ENCODE measurements at places on chromosomes 1 and 21.
A peak's percentile ranks its signal among the peaks of the same experiment; 100 is the strongest.

- peak; percentile 8 for DNase-seq
Observed at GRCh38 chr1:73475316-73475870, 722.6 kb downstream of the LRRIQ3 start.

- DNase-seq, result no peak
Observed at GRCh38 chr1:86773341-86774288, 69.2 kb downstream of the SH3GLB1 start.

DNA sequence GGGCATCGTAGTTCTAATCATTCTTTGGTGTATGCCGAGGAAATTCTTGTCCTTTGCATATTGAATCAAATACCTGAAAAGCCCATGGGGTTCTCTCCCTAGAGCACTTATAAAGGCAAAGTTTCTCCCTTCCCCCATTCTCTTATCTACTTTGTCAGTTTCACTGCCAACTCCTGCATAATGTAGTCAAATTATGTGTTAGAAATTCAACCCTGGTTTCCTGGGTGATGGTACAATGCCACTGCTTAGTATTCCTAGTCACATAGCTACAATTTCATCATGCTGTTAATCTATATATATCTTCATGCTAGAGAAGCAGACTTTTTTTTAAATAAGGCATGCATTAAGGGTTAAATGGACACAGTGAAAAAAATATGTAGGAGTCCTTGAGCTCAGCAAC is 119.0 kb downstream of the PDE4B start:
- DNase-seq, result no peak

- peak; percentile 78 for DNase-seq
Observed at GRCh38 chr1:145960468-145961108, 2.8 kb upstream of the LIX1L start.

DNA sequence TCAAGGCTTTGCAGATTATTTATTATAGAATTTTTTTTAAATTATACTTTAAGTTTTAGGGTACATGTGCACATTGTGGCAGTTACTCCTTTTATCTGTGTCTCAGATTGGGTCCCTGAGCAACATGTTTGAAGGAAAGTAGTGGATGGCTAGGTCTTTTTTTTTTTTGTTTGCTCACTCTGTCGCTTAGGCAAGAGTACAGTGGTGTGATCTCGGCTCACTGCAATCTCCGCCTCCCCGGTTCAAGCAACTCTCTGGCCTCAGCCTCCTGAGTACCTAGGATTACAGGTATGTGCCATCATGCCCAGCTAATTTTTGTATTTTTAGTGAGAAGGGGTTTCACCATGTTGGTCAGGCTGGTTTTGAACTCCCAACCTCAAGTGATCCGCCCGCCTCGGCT is 39.6 kb upstream of the KIF21B start:
- DNase-seq, result no peak

DNA sequence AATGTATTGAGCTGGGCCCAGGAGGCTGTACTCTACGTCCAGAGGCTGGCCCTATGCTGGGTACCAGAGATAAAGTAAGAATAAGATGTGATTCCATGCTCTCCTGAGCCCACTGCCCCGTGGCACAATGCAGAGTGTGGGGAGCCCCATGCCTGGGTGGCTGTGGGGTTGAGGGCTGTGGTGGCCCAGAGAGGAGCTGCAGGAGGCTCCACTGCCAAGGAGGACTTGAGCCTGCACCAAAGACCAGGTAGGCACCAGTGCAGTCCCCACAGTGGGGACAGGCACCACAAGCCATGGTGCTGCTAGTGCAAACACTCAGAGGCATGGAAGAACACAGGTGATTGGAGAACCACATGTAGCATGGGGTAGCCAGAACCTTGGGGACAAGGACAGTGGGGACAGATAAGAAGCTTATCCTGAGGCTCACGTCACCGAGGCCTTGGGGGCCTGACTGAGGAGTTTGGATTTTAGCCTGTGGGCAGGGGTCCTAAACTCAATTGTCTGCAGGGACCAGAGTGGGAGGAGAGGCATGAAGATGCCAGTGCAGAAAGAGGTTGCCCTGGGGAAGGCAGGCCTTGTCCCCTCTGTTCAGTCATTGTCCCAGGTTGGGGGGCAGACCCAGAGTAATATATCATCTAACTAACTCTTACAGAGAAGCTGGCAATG is 21.9 kb upstream of the EPS8L3 start:
- no peak for DNase-seq

DNA sequence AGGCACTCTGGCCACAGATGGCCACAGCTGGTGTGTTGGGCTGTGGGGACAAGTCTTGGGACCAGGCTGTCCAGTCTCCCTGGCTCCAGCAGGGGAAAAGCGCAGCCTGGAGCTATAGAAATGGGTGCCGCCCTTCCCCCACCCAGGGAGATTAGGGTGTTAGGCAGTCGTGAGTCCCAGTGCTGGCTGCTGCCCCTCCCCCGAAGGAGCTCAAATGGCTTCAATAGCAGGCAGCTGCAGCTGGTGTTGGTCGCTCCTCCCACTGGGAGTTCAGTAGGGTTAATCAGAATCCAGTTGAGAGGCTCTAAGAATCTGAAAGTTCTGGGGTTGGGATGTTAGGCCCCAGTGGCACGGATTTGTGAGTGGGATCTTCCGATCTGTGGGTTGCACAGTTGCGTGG is 595.6 kb upstream of the PKN2 start:
- DNase-seq, result no peak

GRCh38 chr1:167695756-167696561 is 25.8 kb upstream of the MPZL1 start:
- DNase-seq, result no peak

- DNase-seq, result no peak
Observed at GRCh38 chr1:170073893-170074249, 624 bp downstream of the KIFAP3 start.

GRCh38 chr1:30489737-30490389 is 233.5 kb downstream of the MATN1 start:
- DNase-seq, result no peak

GRCh38 chr1:54500107-54500431 is 48.0 kb upstream of the ACOT11 start:
- no peak for DNase-seq

- DNase-seq, result no peak
Observed at GRCh38 chr1:147895123-147895522, 7.5 kb upstream of the GJA8 start.

DNA sequence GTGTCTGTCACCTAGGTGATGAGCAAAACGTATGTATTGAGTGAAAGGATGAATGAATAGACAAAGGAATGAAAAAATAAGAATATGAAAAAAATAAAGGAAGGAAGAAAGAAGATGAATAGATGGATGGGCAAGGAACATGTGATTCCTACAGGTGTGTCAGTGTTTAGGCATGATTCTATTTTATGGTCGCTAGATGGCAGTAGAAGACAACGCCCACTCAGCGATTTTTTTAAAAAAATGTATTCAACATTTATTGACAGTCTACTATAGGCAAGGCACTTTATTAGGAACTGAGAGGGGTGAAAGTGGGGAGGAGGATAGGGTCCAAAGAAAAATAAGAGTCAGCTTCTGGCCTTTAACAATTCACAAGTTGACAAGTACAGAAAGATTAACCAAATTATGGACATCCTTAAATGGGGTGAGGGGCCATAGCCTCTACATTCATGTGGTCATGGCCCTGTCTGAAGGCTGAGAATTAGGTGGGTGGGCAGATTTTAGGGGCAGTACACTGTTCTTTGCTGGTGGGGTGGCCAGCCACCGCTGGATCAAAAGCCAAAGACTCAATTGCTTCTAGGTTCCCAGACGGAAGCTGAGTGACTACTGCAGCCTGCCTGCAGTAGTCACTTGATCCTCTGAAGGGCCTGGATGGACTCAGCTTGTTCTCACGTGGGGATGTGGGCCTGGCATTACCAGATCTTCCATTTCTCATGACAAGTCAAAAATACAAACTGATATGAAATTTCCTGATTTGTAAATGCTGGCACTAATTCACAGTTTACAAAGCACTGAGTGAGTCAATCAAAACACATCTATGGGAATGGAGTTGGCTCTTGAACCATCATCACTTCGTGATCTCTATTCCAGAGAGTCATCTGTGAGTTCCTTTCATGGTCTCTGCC is 83.9 kb downstream of the FASLG start:
- no peak for DNase-seq

- DNase-seq, result no peak
Observed at GRCh38 chr21:35470522-35470921, 421.4 kb upstream of the RUNX1 start.

- no peak for DNase-seq
Observed at GRCh38 chr1:23593556-23594148, 34.4 kb upstream of the ID3 start.

DNA sequence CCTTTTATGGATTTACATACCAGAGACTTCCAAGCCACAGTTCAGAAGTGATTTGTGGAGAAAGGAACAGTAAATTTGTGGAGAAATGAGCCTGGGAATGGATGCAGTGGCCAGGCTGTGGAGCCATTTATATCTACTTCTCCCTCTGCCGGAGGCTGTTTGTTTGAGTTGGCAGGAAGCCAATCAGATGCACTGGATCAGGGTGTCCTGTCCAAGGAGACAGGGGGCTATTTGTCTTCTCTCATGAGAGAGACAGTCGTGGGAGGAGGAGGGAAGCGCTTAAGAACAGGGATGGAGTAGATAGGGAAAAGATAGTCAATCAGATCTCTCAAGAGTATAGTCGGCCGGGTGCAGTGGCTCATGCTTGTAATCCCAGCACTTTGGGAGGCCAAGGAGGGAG is 2.8 kb upstream of the HAPLN2 start:
- peak; percentile 85 for DNase-seq

DNA sequence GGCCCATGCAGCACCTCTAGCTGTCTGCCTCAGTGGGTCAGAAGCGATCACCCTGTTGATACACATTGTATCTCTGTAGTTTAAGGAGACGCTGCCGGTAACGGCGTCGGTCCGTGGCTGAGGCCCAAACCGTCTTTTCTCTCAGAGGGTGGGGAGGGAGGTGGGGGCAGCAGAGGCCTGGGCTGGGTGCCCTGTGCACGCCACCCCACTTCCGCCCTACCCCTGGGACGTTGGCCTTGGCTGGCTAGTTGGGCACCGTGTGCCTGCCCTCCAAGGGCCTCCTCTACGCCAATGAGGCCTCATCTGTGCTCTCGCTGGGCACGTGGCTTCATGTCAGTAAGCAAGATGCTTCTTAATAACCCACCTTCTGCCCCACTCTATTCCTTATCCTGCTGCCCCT is 9.4 kb downstream of the ZC3H12A start:
- no peak for DNase-seq

DNA sequence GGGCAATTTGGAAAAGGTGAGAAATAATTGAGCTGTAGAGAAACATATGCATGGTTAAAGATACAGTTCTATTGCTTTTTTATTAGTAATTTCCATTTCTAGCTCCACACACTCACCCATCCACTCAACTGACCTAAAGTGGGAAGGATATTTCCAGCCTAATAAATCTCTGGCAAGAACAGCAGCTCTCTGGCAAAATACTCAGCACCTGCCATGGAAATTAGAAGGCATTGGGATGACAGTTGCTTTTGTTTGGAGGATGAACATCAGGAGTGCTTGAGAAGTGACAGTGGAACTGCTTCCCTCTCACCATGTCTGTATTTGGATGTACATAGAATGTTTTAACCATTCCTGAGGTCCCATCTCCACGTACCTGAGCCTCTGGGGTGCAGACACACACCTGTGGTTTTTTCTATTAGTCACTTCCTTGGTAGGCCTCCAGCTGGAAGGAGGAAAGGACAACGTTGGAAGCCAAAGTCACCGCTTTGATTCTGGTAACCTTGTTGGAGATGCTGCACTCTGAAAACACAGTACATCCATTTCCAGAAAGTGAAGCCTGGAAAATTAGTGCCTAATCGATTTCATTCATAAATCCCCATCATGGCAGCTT is 62.3 kb upstream of the RUNX1 start:
- no peak for DNase-seq

- no peak for DNase-seq
Observed at GRCh38 chr1:209157546-209158249, 425.8 kb upstream of the CAMK1G start.

- no peak for DNase-seq
Observed at GRCh38 chr1:197076585-197076984, 9.5 kb upstream of the F13B start.

DNA sequence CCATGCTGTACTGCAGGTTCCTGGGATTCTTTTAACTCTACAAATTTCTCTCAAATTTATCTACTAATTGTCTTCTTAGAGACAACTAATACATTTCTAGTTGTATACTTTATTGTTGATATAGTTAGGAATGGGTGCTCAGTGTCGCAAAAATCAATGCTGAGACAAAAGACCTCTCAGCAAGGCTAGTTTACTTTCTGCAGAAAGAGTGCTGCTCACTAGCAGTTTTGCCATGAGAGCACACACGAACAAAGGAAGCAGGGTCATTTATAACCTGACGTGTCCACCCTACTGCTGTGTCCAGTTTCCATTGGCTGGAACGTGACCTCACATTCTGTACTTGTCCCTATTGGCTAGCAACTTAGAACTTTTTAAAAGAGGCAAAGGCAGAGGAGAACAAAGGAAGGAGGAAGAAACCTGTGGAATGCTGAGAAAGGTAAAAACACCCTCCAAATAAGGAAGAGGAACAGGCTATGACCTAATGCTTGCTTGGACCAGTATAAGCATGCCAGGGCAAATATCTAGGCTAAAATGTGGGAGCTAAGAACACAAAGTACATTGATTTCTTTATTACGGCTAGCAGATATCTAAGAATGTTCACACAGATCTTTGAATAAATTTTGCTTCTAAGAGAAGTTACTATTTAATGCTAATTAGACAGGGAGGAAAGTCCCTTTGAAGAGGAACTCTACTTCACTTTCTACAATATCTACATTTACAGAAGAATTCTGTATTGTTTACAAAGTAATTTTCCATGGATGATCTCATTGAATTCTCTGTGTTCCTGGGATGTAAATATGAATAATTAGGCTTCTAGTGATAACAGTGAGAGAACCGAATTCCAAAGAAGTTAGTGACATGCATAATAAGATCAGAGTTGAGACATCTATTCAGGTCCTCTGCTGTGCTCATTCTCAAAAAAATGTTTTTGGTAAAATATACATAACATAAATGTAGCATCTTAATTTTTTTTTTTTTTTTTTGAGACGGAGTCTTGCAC is 86.0 kb upstream of the MAP10 start:
- DNase-seq, result no peak

- DNase-seq, result no peak
Observed at GRCh38 chr1:53390261-53390660, 62.4 kb upstream of the LRP8 start.

DNA sequence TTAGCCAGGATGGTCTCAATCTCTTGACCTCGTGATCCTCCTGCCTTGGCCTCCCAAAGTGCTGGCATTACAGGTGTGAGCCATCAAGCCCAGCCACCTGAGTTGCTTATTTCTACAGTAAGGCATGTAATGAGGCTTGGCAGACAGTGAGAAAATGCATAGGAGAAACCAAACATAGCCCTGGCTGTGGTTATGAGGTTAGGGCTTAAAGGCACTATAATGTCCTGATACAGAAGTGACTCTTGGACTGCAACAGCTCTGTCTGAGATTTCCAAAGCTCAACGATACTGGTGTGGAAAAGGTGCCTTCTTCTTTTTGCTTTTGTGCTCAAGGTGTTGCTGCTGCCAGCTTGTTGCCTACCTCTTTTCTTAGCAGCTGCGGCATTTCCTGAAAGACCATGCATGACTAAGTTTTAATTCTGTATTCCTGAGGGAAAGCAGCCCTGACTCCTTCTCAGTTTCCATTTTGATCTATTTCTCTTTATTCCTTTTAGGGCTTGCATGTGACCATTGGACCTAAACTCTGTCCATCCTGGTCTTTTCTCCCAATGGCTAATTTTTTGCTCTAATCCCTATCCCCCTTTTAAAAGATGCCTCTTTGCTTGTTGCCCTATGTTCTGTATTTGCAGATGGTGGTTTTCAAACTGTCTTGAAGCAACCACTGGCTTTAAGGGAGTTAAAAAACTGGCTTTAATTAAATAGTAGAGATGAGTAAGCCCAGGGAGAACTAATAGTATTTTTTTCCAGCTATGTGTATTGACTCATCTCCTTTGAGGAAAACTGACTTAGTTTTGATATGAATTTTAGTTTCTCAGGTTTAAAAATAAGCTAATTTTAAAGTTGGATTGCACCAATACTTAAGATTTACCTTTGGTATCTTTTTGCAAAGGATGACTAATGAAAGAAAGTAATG is 70.3 kb downstream of the KIF1B start:
- DNase-seq, result no peak
